ENCODE measurements at places on chromosomes 6 and 20. TPM values are rescaled to one million over a fixed set of nuclear protein-coding genes. Genes with fewer than 3 reads are reported as not detected.

- H3K27ac ChIP-seq, result no peak overlapping the region
- H3K36me3 ChIP-seq, result no peaks in the 10 kb centered on the region
- no peak overlapping the region for H3K4me3 ChIP-seq
- H3K27me3 ChIP-seq, result no peaks in the 10 kb centered on the region
- H3K4me1 ChIP-seq, result peaks cover 20% of the 10 kb centered on the region
Measured at GRCh38 chr6:30857549-30857948, 26.8 kb upstream of the DDR1 start.

- no peak overlapping the region for H3K27ac ChIP-seq
- H3K36me3 ChIP-seq, result no peaks in the 10 kb centered on the region
- no peaks in the 10 kb centered on the region for H3K4me1 ChIP-seq
- H3K27me3 ChIP-seq, result no peaks in the 10 kb centered on the region
Measured at GRCh38 chr6:110778333-110778732, 36.9 kb downstream of the CDK19 start.

DNA sequence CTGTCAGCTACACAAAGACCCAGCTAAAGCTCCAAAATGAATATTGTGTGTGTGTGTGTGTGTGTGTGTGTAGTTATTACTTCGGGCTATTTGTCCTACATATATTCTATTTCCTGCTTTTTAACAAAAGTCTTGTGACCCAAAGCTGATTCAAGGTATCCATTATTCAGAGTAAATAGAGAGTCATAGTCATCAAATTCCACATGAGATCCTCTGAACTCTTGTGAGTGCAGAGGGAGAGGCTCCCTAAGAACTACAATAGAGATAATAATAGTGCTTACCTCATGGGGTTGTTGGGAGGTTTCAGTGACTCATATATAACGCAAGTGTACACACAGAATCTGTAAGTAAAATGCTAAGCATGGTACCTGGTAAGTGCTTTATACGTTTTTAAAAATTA is 95.6 kb upstream of the SHLD1 start:
- no peak overlapping the region for H3K4me3 ChIP-seq
- no peaks in the 10 kb centered on the region for H3K27me3 ChIP-seq
- H3K27ac ChIP-seq, result peak overlapping the region; percentile 91

DNA sequence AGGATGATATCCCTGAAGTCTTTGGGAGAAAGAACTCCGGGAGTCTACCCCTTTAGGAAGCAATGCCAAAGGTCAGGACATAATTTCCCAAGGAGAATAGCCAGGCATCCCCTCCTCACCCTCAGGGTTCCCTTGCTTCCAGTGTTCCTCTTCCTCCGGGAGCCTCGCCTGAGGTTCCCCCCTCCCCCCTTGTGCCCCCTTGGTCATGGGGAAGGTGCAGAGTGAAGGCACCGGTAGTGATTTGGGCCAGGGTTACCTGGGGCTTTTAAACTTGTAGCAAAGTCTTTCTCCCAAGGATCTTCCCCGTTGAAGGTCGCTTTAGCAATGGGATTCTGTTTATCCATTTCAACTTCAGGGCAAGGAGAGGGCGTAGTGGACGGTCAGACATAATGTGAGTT is 1.2 kb downstream of the ISM1 start:
- H3K4me3 ChIP-seq, result no peak overlapping the region
- H3K36me3 ChIP-seq, result no peaks in the 10 kb centered on the region
- H3K27me3 ChIP-seq, result peaks cover 59% of the 10 kb centered on the region
- H3K4me1 ChIP-seq, result peaks cover 16% of the 10 kb centered on the region
- H3K27ac ChIP-seq, result no peak overlapping the region

GRCh38 chr6:138869398-138869797 is 73.5 kb downstream of the ECT2L start:
- H3K36me3 ChIP-seq, result no peaks in the 10 kb centered on the region
- no peak for DNase-seq
- no peak overlapping the region for H3K4me3 ChIP-seq

SLC29A1 gene
- 28.5 TPM for polyA plus RNA-seq

GRCh38 chr6:129583866-129584265 is 126.1 kb downstream of the ARHGAP18 start:
- DNase-seq, result no peak
- no peaks in the 10 kb centered on the region for H3K27me3 ChIP-seq
- H3K27ac ChIP-seq, result no peak overlapping the region

UBD gene
- polyA plus RNA-seq, result 158 TPM

GRCh38 chr20:31833130-31833930 is 12.1 kb downstream of the FOXS1 start:
- H3K4me1 ChIP-seq, result peaks cover 40% of the 10 kb centered on the region
- peak; percentile 79 for DNase-seq
- no peak overlapping the region for H3K4me3 ChIP-seq
- H3K27ac ChIP-seq, result no peak overlapping the region

- no peaks in the 10 kb centered on the region for H3K4me1 ChIP-seq
- no peaks in the 10 kb centered on the region for H3K27me3 ChIP-seq
- DNase-seq, result no peak
- no peak overlapping the region for H3K27ac ChIP-seq
- H3K4me3 ChIP-seq, result no peak overlapping the region
- no peaks in the 10 kb centered on the region for H3K36me3 ChIP-seq
Measured at GRCh38 chr6:125512621-125513020, 210.9 kb upstream of the HDDC2 start.

HSF2 gene
- 17.5 TPM for polyA plus RNA-seq

GRCh38 chr20:16803965-16804792 is 56.0 kb downstream of the OTOR start:
- no peaks in the 10 kb centered on the region for H3K4me1 ChIP-seq
- H3K27me3 ChIP-seq, result peaks cover 20% of the 10 kb centered on the region

GRCh38 chr20:49432550-49432949 is 49.9 kb downstream of the KCNB1 start:
- H3K27ac ChIP-seq, result no peak overlapping the region
- DNase-seq, result no peak
- no peaks in the 10 kb centered on the region for H3K27me3 ChIP-seq
- H3K36me3 ChIP-seq, result no peaks in the 10 kb centered on the region

- no peaks in the 10 kb centered on the region for H3K27me3 ChIP-seq
- H3K4me3 ChIP-seq, result no peak overlapping the region
- no peak for DNase-seq
- H3K4me1 ChIP-seq, result no peaks in the 10 kb centered on the region
- no peaks in the 10 kb centered on the region for H3K36me3 ChIP-seq
Measured at GRCh38 chr6:135346747-135347146, 150.8 kb downstream of the AHI1 start.

C20orf204 gene
- polyA plus RNA-seq, result 0.85 TPM

GRCh38 chr6:44657206-44657819 is 269.8 kb downstream of the CDC5L start:
- H3K4me1 ChIP-seq, result peaks cover 6% of the 10 kb centered on the region
- no peak overlapping the region for H3K27ac ChIP-seq
- DNase-seq, result no peak

- no peaks in the 10 kb centered on the region for H3K36me3 ChIP-seq
- peaks cover 21% of the 10 kb centered on the region for H3K4me1 ChIP-seq
- peak; percentile 75 for DNase-seq
- H3K27ac ChIP-seq, result no peak overlapping the region
- H3K27me3 ChIP-seq, result peaks cover 11% of the 10 kb centered on the region
Measured at GRCh38 chr6:38973178-38974057, 75.2 kb upstream of the GLP1R start.

- no peak overlapping the region for H3K4me3 ChIP-seq
- peak; percentile 15 for DNase-seq
- H3K36me3 ChIP-seq, result no peaks in the 10 kb centered on the region
- H3K4me1 ChIP-seq, result peaks cover 4% of the 10 kb centered on the region
- H3K27ac ChIP-seq, result no peak overlapping the region
Measured at GRCh38 chr6:24332317-24332716, 25.5 kb downstream of the DCDC2 start.

- H3K27me3 ChIP-seq, result no peaks in the 10 kb centered on the region
- H3K4me1 ChIP-seq, result no peaks in the 10 kb centered on the region
- H3K4me3 ChIP-seq, result no peak overlapping the region
- H3K27ac ChIP-seq, result no peak overlapping the region
- H3K36me3 ChIP-seq, result no peaks in the 10 kb centered on the region
Measured at GRCh38 chr6:147986846-147987245, 355.8 kb upstream of the SASH1 start.

DNAAF9 gene
- polyA plus RNA-seq, result 4.7 TPM

All from hepatocyte (in vitro differentiated cells).